ENCODE measurements at places on chromosomes 4 and X.

- DNase-seq = no peak
Observed at GRCh38 chrX:154458954-154459778, 1.1 kb downstream of the PLXNA3 start.

- DNase-seq = no peak
Observed at GRCh38 chr4:140800666-140801065, 44.5 kb upstream of the TBC1D9 start.

- DNase-seq = no peak
Observed at GRCh38 chrX:40853004-40853815, 117.9 kb upstream of the MED14 start.

- DNase-seq = no peak
Observed at GRCh38 chrX:154531626-154532025, 15.0 kb downstream of the G6PD start.

- no peak for DNase-seq
Observed at GRCh38 chr4:187302457-187303150, 578.9 kb upstream of the FAT1 start.

DNA sequence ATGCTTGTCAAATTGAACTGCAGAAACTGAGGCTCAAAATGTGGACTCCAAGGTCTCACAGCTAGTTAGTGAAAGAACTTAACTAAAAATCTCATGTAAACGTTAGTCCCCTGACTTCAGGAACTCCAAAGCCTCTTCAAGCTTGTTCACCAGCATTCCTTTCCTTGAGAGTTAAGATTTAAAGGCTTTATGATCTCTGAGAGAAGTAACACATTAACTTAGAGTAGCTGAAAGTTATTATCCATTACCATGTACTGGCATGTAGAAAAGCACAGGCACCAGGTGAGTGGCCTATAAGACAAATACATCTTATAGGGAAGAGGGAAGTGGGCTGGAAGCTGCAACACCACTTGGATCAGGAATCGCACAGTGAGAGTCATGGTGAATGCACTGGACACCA lies 15.3 kb downstream of the PARM1 start:
- no peak for DNase-seq

DNA sequence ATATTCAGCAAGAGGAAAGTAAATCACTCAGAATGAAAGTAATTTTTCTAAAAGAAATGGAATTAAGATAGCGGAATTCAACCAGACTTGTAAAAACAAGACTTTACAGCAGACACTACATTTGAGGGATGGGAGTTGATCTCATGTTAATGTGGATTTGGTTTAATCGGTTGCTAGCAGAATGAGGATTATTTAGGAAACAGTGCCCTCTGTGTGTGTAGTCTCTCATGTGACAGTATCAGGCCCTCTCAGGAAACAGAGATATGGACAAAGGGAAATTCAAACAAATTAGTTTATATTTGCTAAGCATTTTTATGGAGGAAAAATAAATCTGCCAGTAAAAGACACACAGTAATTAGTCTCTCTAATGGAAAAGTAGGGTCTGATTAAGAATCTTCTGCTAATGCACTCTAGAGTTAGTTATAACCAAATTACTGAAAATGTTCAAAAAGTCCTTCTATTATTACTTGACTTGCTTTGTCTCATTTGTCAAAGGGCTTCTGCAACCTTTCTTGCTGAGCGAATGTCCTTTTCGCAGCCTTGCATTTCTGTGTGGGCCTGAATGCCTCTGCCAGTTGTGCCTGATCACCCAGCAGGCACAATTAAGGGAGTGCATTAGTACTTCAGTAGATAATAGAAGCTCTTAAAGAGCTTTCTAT lies 1282.3 kb upstream of the TENM3 start:
- no peak for DNase-seq

GRCh38 chrX:153184787-153185186 lies 5.7 kb downstream of the MAGEA1 start:
- DNase-seq = no peak

- DNase-seq = no peak
Observed at GRCh38 chr4:123624959-123625358, 228.4 kb downstream of the SPRY1 start.

DNA sequence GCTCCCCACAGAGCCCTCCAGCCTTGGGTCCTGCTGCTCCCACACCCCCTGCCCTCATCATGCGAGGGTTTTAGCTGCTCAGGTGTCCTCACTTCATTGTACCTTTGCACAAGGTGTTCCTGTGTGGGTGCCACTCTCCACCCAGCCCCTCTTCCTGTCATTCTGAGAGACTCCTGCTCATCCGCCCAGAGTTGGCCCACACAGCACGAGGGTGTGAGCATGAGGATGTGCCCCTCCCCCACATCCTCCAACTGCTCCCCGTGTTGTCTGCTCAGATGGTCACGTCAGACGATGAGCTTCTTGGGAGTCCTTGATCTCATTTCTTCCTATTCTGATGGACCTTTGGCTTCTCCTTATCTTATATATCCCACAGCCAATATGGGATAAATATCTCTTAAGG lies 53.2 kb downstream of the HTT-AS start:
- no peak for DNase-seq

DNA sequence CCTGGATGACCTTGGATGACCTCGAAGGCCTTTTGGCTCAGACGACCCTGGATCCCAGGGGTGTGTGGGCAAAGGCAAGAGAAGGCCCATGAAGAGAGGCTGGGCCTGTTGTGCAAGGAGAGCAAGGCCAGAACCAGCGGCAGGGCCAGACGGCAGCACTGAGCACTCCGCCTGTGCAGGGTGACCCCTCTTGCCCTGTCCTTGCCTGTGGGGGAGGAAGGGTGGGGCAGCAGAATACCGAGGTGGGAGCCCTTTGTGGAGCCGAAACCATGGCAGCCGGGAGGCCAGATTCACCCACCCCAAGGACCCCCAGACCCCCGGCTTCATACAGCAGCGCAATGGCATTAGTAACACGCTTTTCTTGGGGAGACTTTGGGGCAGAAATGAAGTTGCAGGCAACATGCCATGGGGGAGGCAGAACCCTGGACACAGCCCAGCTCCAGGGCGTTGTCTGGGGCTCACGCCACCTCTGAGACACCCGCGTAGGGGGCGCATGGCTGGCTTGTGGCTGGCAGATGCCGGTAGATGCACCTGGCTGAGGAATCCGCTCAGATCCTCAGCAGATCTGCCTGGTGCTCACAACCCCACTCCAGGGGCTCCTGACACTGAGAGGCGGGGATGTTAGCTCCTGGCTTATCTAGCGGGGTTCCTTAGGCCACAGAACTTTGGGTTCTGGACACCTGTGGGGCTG lies 114.5 kb downstream of the FAM53A start:
- no peak for DNase-seq

GRCh38 chr4:90071289-90072235 lies 55.6 kb upstream of the CCSER1 start:
- DNase-seq = no peak
